ENCODE measurements at places on chromosomes 2 and 18.

DNA sequence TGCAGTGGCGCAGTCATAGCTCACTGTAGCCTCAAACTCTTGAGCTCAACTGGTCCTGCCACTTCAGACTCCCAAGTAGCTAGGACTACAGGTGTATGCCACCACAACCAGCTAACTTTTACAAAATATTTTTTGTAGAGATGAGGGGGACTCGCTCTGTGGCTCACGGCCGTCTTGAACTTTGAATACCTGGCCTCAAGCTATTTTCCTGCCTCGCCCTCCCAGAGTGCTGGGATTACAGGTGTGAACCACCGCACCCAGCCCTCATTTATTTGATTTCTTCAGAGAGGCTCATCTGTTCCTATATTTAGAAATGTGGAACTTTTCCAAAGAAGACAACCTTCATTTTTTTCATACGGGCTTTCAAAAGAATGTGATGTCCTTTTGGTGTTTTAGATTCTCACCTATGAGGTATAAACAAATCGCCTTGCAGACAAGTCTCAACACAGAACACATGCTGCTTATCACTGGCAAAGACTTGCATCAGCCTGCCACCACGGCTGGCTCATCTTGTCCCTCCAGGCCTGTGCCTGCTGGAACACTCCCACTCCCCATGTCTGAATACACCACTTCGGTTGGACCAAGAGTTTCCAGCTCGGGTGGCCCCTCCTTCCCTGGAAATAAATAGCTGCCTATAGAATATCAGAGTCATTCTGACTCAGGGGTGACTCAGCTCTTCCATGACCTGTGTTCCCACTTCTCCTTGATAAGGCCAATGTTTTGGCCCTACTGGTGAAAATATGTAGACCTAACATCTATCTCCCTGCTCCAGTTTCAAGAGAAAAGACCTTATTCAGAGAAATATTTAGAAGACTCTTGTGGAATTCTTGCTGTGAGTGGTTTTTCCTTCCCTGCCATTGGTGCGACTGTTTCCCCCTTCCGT lies 202.6 kb downstream of the TGIF1 start:
- peak; percentile 97 for DNase-seq

GRCh38 chr18:24071029-24071428 lies 56.5 kb downstream of the TTC39C start:
- no peak for DNase-seq

- no peak for DNase-seq
These were observed 1098.2 kb upstream of the FANCL start for GRCh38 chr2:59339121-59339836.

DNA sequence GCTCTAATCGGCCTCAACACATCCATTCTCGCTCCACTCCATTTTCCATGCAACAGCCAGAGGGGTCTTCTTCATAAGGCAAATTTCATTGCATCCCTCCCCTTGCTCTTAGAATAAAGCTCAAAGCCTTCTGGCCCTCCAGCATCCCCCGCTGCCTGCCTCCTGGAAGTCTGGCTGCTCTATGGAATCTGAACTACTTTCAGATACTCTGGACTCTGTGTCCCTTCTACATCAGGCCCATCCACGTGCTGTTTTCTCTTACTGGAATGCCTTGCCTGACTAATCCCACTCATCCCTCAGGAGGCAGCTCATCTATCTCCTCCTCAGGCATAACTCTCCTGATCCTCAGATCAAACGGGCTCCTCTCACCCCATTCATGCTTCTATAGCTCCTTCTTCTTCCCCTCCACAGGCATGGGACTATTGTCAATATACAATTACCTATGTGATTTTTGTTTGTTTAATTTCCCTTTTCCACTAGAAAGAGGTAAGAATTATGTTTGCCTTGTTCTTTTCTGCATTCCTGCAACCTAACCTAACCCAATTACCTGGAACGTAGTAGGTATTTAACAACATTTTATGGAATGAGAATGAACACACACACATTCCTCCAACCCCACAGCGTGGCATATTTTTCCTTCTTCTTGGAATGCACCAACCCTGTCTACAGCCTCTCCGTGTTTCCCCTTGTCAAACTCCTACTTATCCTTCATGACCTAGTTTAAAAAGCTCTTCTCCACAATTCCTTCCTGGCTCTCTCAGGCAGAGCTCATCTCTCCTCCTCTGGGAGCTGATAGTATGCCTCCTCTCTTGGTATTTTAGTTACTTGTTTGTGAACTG lies 49.5 kb downstream of the LBH start:
- no peak for DNase-seq

DNA sequence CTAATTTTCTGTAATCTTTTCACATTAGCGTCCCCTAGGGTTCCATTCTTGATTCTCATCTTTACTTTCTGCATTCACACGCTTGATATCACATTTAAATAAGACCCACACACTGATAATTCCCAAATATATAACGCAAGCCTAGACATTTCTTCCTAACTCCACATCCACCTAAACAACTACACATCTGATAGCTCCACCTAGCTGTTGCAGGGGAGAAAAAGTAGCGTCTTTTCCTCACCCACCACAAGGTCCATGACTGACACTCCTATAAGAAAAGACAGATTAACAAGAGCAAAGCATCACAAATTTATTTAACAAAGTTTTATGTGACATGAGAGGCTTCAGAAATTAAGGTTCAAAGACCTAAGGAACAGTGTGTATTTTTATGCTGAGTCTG lies 862.2 kb upstream of the DDX18 start:
- no peak for DNase-seq
